ENCODE measurements at places on chromosomes 5 and 9.

- no peak for DNase-seq
Observed at GRCh38 chr5:157471709-157472108, 11.7 kb downstream of the NIPAL4 start.

DNA sequence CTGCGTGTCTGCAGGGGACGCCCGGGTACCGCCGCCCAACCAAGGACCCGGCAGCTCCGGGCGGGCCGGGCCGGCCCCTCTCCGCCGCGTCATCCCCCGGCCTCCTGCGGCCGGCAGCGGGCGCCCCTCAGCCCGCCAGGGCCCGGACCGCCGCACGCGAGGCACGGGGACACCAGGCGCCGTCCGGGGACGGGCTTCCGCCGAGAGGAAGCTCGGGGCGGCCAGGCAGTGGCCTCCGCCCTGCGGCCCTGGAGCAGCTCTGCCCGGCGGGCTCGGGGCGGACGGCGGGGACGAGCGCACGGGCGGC, 373 bp downstream of the FBXW5 start:
- no peak for DNase-seq

DNA sequence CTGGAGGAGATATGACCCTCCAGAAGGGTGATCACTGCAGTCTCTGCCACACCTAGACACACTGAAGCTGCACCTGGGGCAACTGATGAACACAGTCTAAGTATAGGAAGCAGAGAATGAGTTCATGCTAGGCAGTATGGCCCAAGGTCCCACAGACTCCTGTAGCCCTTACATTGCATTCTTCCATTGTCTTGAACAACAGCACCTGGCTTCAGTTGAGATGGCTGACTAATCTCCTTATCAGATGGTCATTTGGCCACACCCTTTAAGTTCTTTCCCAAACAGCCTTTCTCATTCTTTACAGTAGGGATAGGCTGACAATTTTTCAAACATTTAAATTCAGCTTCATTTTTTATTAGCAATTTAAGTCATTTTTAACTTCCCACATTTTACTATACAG, 23.1 kb downstream of the CENPK start:
- no peak for DNase-seq

- no peak for DNase-seq
Observed at GRCh38 chr5:74631081-74631953, 9.2 kb downstream of the ENC1 start.

- DNase-seq: peak; percentile 20
Observed at GRCh38 chr9:134099123-134099761, 31.4 kb upstream of the BRD3 start.

GRCh38 chr5:11043881-11044280, 282.8 kb upstream of the DAP start:
- DNase-seq: no peak

DNA sequence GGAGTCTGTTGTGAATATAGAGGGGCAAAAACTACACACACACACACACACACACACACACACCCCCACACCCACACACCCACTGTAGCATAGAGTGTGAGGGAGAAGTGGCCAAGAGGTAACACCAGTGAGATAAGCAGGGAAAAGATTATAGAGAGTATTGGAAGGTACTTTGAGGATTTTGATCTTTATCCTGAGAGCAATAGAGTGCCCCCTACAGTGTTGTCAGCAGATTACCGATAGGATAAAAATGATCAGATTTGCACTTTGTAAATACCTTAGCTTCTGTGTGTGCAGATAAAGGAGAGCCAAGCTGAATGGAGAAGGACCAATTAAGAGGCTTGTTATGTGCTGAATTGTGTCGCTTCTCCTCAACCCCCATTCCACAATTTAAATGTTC, 32.3 kb downstream of the ERCC6L2 start:
- DNase-seq: no peak

GRCh38 chr5:9284272-9284671, 261.6 kb downstream of the SEMA5A start:
- DNase-seq: no peak

DNA sequence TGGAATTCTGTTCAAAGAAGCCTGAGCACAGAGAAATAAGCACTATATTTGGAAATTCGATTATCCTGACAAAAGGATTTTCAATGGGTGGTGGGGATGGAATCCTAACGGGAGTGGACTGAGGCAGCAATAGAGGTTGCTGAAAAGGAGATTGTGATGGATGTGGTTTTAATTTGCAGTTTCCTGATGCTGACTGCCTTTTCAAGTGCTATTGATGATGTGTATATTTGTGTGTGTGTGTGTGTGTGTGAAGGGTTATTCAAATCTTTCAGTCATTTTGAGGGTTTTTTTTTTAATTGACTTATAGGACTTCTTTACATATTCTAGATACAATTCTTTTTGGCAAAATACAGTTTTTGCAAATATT, 614.5 kb downstream of the HINT1 start:
- no peak for DNase-seq

- DNase-seq: no peak
Observed at GRCh38 chr9:114806526-114806900, 674 bp upstream of the TNFSF15 start.

DNA sequence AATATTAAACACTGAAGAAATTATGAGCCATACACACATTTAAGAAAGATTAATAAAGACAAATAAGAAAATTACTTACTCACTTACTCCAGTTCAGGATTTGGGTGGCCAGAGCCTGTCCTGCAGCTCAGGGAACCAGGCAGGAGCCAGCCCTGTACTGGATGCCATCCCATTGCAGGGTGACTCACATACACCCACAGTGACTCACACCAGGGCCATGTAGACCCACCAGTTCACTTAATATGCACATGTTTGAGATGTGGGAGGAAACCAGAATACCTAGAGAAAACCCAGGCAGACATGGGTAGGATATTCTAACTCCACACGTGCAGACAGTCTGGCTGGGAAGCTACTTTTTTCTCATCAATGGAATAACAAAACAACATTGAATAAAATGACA, 49.6 kb upstream of the ADRB2 start:
- DNase-seq: no peak

DNA sequence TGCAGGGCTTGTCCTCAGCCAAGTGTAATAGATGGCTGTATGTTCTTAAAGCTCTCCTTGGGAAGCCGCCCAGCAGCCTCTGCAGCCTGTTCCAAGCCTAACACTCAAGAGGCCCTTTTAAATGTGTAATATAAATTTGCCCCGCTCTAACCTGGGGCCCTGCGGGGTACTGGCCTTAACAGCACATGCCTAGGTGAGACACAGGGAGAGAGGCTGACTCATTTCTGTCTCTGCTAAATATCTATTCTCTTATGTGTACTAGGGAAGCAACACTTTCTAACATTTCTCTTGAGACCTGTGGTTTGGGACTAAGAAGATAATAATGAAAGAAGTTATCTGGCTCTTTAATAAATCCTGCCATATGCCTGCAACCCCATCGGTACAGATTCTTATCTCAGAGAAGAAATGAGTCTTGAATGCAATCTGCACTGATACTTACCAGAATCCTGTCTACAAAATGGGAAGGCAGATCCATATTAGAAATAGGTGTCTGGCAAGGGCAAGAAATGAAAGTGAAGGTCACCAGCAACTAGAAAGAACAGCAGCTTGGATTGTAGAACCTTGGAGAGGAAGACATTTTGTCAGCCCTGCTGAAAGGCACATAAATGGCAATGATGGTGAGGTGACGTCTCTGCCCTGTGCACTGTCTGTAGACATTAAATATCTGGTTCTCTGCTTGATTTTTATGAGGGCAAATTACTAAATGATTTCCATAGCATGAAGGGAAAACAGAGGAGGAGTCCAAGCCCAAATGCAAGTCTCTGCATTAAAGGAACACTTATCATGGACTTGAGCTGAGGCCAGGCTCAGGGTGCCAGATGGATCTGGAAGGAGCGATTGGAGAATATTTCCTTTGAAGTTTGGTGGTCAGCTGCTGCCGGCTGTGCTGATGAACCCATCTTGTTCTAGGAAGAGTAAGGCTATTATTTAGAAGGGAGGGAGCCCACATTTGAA, 14.5 kb upstream of the TGFBI start:
- DNase-seq: no peak

GRCh38 chr5:96324708-96325107, 108.3 kb downstream of the PCSK1 start:
- DNase-seq: no peak

DNA sequence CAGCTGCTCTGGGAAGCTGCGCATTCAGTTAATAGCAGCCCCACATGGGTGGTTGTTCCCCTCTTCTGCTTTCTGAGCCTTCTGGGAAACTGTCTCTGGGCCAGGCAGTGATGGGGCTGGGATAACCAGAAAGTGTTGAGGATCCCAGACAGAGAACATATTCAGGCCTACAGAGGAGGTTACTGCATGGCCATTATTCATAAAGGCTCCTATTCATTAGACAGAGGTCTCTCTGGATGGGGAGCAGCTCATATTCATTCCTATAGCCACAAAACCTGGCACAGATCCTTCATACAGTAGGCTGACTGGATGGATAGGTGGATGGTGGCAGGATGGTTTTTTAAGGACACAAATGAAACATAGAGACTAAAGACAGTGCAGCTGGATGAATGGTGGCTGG, 76.3 kb downstream of the HSPA4 start:
- no peak for DNase-seq

GRCh38 chr9:7392148-7392547, 407.4 kb downstream of the DMAC1 start:
- no peak for DNase-seq

DNA sequence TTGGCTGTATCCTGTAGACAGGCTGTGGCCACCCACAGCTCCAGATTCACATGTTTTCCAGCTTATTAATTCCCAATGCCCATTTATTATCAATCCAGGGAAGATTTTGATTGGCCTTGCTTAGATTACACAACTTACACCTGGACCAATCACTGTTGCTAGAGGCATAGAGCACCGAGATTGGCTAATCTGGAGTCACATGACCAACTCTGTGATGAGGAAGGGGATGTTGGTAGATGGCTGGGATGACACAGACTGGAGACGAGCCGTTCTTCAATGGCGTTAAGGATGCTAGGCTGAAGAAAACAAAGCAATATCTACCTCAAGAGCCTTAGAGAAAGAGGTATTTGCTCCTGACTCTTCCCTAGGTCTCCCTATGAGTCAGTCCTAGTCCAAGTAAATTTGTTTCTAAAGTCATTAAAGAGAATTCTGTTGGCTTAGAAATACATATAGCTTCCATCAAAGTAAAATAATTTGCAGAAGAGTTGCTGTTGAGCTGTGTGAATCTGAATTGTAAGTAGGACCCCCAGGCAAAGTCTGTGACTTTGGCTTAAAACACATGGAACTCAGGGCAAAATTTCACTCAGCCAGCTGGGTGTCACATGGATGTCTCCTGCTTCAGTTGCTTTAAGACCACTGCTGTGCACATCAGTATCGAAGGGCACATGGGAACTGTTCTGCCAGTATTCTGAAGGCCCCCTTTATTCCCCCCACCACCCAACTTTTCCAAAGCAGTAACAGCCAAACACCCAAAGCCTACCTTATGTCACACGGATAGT, 326.4 kb upstream of the KLF4 start:
- DNase-seq: no peak

DNA sequence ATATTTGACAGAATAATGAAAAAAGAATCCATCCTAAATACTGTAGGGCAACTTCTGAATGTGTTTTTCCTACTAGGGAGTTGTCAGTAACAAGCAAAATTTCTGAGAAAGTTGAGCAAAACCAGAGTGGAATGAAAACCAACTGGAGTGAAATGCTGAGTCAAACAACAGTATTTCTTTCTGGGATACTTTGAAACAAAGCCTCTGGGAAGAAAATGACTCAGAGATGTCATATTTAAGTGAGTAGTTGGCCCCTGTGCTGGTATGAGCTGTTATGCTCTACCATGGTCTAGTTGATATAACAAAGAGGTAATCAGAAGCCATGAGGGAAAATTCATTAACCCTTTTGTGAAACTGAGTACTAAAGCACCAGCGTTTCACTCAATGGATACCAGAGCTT, 372.1 kb upstream of the C9orf72 start:
- DNase-seq: no peak

DNA sequence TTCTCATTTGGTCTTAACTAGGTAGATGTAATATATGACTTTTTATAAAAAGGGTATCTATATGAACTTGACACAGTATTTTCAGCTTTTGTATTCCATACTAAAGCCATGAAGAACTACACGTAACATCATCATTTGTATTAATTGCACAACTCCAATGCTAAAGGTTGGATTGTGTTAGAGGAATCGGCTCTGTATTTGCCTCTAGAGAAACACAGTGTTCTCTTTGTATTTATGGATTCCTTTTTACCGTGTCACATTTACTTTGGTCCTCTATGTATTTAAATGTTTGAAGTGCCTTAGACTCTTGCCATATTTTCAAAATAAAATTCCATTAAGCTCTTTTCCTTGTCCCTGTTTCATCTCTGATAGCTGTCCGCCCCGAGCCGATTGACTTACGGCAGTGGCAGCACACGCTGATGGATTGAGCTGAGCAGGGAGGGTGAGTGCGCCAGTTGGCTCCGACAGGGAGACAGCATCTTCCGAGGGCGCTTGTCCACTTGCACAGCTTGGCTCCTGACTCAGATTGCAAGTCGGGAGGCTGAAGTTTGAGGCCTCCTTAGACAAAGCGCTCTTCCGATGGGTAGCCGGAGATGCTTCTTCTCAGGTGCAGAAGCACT, 95.6 kb upstream of the DMRT1 start:
- DNase-seq: no peak

DNA sequence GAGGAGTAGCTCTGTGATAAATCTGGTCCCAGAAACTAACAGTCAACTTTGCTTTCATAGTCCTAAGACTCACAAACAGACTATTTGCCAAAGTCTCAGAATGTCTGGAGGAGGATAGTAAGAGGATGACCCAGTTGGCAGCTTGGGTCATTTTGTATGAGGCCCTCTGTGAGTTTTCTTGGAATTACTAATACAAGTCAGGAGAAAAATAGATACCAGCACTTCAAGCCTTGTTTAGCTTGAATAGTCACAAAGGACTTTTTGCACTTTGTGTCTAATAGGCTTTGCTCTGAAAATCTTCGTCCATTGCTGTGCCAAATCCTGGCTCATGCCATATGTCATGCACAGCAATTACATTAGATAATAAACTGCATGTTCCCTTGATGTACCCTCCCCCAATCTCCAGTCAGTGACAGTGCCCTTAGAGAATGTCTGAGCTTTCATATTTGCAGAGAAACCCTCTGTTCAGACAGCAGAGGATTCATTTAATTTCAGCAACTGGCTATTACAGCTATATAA, 612.8 kb downstream of the CSNK1G3 start:
- DNase-seq: no peak

- no peak for DNase-seq
Observed at GRCh38 chr5:11520241-11520930, 383.9 kb downstream of the CTNND2 start.

GRCh38 chr9:107571148-107571547, 81.6 kb upstream of the KLF4 start:
- no peak for DNase-seq

DNA sequence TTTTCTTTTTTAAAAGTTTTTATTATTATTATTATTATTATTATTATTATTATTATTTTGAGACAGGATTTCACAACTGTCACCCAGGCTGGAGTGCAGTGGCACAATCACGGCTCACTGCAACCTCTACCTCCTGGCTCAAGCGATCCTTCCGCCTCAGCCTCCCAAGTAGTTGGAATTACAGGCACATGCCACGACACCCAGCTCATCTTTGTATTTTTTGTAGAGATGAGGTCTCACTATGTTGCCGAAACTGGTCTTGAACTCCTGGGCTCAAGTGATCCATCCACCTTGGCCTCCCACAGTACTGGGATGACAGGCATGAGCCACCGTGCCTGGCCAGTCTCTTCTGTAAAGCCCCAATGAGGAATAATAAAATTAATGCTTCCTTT, 31.0 kb upstream of the TXN start:
- DNase-seq: no peak

GRCh38 chr9:109476642-109477257, 21.4 kb downstream of the PTPN3 start:
- no peak for DNase-seq

GRCh38 chr5:123659495-123659894, 147.5 kb downstream of the CSNK1G3 start:
- DNase-seq: no peak

Measured in stimulated activated CD8-positive, alpha-beta memory T cell treated with anti-CD3 and anti-CD28 coated beads, Interleukin-4, amount 100 ng/mL, for 4 hours (primary cell).